Effector memory CD4-positive, alpha-beta T cell (primary cell): ENCODE measurements at places on chromosomes 5 and 9.

DNA sequence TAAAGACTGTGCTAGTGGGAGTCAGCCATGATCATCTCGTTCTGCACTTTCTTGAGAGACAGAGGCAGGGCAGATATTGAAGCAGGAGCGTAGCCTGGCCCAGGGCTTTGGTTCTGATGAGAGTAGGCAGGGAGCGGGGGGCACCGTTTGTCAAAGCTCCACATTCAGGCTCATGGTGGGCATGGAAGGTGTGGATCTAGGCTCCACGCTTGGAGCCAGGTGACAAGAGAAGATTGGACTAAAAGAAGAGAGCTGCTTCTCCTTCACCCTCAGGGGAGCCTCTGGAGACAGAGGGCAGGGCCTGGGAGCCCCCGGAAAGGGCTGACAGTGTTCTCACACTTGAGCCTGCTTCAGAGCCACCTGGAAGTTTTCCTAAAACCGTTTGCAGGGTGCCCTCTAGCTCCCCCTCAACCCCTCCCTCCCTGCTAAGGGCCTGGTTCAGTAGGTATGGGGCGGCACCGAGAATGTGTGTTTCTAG, 24.7 kb upstream of the FCN2 start:
- no peak for DNase-seq

GRCh38 chr9:95030920-95031642, 286.4 kb downstream of the FANCC start:
- DNase-seq, result no peak

GRCh38 chr5:59325070-59325469, 568.5 kb downstream of the PDE4D start:
- DNase-seq, result no peak

DNA sequence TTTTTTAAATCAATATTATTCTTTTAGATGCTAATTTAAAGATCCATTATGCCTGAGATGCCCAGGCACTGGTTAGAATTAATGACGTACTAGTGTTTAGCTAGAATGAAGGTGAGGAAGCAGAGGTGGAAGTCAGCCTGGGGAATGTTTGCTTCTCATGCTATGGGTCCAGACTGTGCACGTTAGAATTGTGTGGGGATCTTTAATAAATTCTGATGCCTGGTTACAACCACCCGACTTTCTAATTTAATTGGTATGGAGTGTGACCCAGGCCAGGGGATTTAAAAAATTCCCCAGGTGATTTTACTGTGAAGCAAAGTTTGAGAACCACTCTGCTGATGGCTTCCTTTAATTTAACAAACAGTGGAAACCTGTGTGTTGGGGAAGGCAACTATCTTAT, 111.1 kb downstream of the DOCK2 start:
- no peak for DNase-seq

GRCh38 chr5:38297830-38298608, 39.7 kb downstream of the EGFLAM start:
- DNase-seq, result no peak

- DNase-seq, result no peak
Observed at GRCh38 chr5:83957188-83957587, 236.5 kb upstream of the HAPLN1 start.

GRCh38 chr9:85994191-85994590, 53.2 kb downstream of the NAA35 start:
- DNase-seq, result no peak
